ENCODE measurements at places on chromosomes 7 and 10. TPM values are rescaled to one million over a fixed set of nuclear protein-coding genes. Genes with fewer than 3 reads are reported as not detected.

The PCDH15 gene
- total RNA-seq: 3.0 TPM

The ELAPOR2 gene
- 25.7 TPM for total RNA-seq

- DNase-seq: no peak
Observed at GRCh38 chr7:28979776-28980175, 21.6 kb upstream of the TRIL start.

- no peak for DNase-seq
Observed at GRCh38 chr10:67141300-67141699, 215.5 kb downstream of the LRRTM3 start.

- DNase-seq: no peak
Observed at GRCh38 chr7:120802751-120803150, 55.2 kb downstream of the TSPAN12 start.

DNA sequence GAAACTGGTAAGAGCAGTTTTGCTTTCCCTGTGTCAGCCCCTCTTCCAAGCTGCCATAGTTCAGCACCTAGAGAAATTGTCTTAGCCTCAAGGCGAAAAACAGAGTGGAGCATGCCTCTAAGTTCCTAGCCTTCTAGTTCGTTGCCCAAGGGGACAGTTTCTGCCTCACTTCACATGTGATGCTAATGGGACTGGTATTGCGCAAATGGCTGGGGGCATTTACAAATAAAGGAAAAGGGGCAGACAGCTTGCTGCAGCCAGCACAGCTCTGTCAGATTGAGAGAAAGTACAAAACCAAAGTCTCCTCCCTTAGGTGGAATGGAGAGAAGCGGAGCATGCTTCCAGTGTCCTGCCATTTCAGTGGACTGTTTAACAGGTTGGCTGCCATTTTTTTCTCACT lies 567.7 kb downstream of the ETV1 start:
- no peak for DNase-seq

- DNase-seq: no peak
Observed at GRCh38 chr7:146503844-146504243, 387.2 kb downstream of the CNTNAP2 start.

- DNase-seq: no peak
Observed at GRCh38 chr7:65475734-65476319, 102.2 kb downstream of the ZNF92 start.

GRCh38 chr10:17206210-17206709 lies 4.8 kb upstream of the TRDMT1 start:
- DNase-seq: no peak

GRCh38 chr10:116169782-116170445 lies 103.1 kb downstream of the GFRA1 start:
- no peak for DNase-seq

- no peak for DNase-seq
Observed at GRCh38 chr7:39098506-39098905, 120.8 kb downstream of the POU6F2 start.

Measured in osteocyte (in vitro differentiated cells).